ENCODE measurements at places on chromosomes 12 and 14.
A peak's percentile ranks its signal among the peaks of the same experiment; 100 is the strongest.

- no peak for DNase-seq
Observed at GRCh38 chr14:105989566-105990302, 463.4 kb downstream of the TMEM121 start.

DNA sequence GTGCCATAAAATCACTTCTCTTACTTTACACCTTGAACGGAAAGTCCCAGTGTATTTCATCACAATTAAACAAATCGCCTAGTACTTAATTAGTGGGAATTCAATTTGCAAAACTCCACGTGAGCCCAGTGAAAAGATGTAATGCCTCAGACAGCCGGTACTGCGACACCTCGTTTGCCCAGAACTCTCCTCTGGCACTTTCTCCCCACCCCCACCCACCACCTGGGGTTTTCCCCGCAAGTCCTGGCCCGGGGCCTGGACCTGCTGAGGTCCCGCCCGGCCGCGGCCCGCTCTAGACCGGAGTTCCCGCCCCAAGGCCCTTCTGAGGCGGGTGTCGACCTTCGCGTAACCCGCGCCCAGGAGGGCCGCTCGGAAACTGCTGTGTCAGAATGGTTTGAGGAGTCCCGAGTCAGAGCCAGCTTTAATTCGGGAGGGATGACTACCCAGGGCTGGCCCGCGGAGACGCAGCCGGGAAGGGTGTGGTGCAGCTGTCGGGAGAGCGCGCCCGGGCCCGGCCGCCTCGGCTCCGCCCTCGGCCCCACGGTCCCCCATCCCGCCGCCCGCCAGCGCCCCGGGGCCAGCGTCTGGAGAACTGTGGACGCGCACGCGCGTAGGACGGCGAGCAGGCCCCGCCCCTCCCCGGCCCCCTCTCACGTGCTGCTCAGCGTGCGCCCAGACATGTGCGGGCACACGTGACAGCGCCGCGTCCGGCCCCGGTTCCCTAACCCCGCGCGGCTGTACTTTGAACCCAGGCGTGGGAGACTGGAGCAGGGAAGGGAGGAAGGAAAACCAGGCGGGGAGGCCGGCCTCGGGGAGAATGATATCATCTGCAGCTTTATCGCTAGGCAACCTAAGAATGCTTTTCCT is 10.8 kb downstream of the BHLHE41 start:
- DNase-seq: peak; percentile 85

DNA sequence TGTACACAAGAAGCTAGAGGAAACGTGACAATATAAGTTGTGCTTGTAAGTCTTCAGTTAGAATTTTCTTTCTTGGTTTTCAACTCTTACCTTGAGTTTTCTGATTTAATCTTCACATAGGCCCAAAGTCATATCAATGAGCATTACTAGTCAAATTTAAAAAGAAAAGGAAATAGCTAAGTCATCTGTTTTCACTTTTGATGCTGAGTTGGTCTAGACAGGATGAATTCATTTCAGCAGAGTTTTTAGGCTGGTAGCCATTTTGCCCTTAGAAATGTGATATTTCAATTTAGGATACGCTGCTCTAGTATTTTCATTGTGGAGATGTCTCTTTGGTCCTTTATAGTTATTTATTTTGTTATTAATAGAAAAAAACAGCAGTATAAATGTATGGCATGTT is 44.6 kb upstream of the KRAS start:
- DNase-seq: no peak

DNA sequence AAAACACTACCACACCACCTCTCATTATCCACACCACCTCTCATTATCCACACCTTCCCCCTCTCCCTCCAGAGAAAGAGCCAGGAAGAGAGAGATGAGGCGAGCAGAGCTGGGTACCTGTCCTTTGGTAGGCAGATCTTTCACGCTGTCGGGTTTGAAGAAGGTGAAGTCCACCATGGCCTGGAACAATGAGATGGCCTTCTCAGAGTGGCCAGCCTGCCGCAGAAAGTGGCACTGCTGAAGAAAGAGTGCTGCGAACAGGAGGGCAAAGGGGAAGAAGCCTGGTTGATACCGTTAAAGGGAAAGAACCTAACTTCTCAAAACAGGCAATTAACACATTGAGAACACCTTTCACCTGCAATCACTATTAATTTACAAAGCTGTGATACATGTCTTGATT is 30.6 kb downstream of the NRDE2 start:
- DNase-seq: no peak

DNA sequence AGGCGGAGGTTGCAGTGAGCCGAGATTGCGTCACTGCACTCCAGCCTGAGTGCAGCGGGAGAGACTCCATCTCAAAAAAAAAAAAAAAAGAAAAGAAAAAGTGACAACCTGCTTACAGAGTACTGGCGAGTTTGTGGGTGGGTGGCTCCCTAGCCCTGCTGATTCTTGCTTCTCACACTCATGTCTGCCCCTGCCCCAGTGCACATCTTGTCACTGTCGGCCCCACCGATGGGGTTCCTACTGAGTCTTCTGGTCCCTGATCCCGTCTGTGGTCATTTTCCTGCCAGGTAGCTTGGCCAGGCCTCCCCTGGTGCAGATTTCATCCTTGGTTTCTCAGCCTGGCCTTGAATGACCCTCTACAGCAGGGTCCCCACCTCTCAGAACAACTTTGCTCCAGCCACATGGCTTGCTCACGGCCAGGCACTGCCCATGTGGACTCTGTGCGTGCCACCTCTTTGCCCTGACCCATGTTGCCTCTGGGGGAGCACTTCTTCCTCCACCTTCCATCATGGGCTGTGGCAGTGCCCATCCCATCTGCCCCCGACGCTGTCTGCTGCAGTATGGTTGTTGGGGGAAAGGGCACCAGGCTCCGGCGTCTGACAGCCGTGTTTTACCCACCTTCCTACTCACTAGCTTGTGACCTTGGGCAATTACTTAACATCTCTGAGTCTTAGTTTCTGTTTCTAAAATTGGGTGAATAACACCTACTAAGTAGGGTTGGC is 2.1 kb upstream of the PTPN6 start:
- no peak for DNase-seq

- DNase-seq: no peak
Observed at GRCh38 chr12:60014436-60014835, 418.6 kb downstream of the SLC16A7 start.

DNA sequence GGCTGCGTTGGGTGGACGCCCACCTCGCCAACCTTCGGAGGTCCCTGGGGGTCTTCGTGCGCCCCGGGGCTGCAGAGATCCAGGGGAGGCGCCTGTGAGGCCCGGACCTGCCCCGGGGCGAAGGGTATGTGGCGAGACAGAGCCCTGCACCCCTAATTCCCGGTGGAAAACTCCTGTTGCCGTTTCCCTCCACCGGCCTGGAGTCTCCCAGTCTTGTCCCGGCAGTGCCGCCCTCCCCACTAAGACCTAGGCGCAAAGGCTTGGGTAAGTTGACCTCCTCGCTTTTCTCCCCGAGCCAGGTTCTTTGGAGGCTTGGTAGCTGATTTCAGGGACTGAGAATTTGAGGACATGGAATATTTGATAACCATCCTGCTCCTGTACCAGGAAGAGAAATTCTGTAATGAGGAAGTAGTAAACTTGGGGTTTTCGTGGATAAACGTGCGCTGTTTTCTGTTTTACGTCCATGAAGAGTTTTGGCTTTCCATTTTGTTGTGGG is 530 bp downstream of the APAF1 start:
- no peak for DNase-seq
